ENCODE measurements at places on chromosomes 2 and 18. TPM values are rescaled to one million over a fixed set of nuclear protein-coding genes. Genes with fewer than 3 reads are reported as not detected.

DNA sequence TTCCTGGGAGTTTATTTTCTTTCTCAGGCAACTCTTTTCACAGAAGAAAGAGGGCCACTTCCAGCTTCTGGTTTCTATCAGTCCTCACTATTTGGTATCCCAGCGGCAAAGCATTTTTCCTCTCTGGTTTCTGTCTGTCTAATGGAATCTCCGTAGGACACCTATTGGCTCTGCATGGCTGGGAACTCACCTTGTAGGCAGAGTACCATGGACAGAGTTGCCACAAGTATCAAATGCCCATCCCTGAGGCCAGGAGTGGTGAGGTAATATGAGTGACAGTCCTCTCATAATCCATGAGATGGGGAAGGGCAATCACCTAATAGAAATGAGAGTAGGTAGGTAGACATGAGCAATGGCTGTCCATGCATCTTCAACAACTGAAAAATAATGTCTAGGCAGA is 369.5 kb upstream of the PIK3C3 start:
- H3K27me3 ChIP-seq, result no peaks in the 10 kb centered on the region
- no peaks in the 10 kb centered on the region for H3K4me1 ChIP-seq
- H3K27ac ChIP-seq, result no peak overlapping the region
- no peak overlapping the region for H3K4me3 ChIP-seq
- no peak for DNase-seq

DNA sequence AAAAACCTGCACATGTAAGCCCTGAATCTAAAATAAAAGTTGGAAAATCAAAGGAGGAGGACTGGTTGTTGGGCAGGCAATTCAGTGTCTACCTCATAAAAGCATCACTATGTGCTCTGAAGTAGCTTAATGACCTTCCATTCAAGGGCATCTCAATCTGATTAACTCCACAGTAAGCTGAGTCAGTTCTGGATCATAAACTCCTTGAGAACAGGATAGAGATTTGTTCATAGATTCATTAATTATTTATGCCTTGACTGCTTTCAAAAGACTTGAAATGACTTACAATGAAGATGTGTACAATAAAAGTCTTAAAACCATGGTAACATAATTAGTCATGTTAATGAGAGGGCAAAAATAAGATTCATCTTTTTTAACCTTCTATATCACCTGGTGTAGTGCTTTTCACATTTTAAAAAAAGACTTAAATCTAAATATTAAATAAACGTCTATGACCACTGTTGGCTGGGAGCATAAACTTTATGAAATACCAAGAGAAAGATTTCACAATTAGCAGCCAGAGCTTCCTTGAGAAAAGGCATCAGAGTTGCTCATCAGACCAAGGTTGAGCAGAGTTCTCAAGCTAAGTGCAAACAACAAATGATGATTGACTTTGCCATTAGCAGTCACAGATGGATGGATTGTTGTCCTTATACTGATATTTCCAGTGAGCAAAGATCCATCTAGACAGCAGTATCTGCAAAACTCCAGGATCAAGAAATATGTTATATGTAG is 237.3 kb upstream of the THUMPD2 start:
- H3K27ac ChIP-seq, result no peak overlapping the region
- H3K27me3 ChIP-seq, result no peaks in the 10 kb centered on the region

GRCh38 chr2:28680657-28681056 is 71.0 kb upstream of the PPP1CB start:
- H3K4me1 ChIP-seq, result peaks cover 23% of the 10 kb centered on the region
- no peak overlapping the region for H3K27ac ChIP-seq
- no peak for DNase-seq
- no peaks in the 10 kb centered on the region for H3K36me3 ChIP-seq

- no peak for DNase-seq
- H3K4me1 ChIP-seq, result no peaks in the 10 kb centered on the region
- no peak overlapping the region for H3K27ac ChIP-seq
- no peaks in the 10 kb centered on the region for H3K27me3 ChIP-seq
- H3K4me3 ChIP-seq, result no peak overlapping the region
Measured at GRCh38 chr2:150477347-150477746, 10.1 kb downstream of the RND3 start.

DNA sequence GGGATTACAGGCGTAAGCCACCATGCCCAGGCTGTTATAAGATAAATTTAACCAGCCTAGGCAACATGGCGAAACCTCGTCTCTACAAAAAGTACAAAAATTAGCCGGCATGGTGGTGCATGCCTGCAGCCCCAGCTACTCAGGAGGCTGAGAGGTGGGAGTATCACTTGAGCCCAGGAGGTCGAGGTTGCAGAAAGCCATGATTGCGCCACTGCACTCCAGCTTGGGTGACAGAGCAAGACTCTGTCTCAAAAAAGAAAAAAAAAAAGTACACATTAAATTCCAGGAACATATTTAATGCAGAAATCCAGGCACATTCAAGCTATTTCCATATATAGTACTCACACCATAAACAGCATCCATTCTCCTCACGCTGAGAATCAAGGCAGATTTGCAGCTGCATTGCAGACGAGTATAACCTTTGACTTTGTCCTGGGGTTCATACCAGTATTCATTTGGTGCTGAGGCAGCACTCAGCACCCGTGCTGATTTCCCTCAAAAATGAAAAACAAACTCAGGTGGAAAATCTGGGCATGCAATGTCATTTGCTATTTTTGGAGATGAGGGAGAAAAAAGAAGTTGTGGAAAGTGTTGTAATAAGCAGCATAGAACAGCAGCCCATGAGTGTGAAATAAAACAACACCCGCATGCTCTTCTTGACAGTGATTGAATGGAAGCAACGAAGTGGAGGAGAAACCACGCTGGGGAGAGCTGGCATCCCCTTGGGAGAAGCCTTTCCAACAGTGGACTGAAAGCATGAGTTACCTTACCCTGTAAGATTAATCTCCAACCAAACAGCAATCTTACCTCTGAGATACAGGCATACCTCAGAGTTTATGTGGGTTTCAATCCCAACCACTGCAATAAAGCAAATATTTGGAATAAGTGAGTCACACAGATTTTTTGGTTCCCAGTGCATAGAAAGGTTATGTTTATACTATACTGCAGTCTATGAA is 46.8 kb upstream of the ANXA4 start:
- peaks cover 84% of the 10 kb centered on the region for H3K4me1 ChIP-seq
- no peak overlapping the region for H3K27ac ChIP-seq
- no peaks in the 10 kb centered on the region for H3K27me3 ChIP-seq
- no peaks in the 10 kb centered on the region for H3K36me3 ChIP-seq
- DNase-seq, result no peak
- no peak overlapping the region for H3K4me3 ChIP-seq

- DNase-seq, result no peak
- no peak overlapping the region for H3K27ac ChIP-seq
- no peak overlapping the region for H3K4me3 ChIP-seq
Measured at GRCh38 chr18:8786483-8787370, 81.4 kb downstream of the MTCL1 start.

DNA sequence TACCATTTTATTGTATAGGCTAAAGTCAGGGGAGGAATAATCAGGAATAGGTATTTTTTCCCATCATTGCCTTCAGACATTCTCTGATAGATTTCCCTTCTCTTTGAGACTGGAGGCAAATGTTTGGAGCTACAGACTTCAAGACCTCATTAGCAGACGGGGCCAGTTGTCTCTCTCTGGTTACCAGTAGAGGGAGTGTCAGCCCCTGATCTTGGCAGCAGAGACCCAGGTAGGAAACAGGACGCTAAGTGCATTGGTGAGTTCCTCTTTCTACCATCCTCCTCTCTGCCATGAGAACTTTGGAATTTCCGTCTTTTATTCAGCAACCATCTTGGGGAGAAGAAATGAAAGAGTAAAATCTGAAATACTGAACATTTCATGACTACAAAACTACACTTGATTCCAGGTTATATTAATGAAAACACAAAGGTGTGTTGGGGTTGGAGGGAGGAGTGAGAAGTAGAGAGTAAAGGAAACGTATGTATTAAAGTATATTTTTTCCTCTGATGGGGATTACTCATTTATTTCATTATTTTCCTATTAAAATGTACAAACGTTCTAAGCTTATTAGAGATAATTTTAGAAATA is 186.2 kb upstream of the GCFC2 start:
- no peaks in the 10 kb centered on the region for H3K27me3 ChIP-seq
- H3K4me3 ChIP-seq, result no peak overlapping the region
- H3K4me1 ChIP-seq, result no peaks in the 10 kb centered on the region
- no peak overlapping the region for H3K27ac ChIP-seq

- DNase-seq, result no peak
- no peak overlapping the region for H3K4me3 ChIP-seq
- H3K27me3 ChIP-seq, result no peaks in the 10 kb centered on the region
- no peak overlapping the region for H3K27ac ChIP-seq
Measured at GRCh38 chr2:57891086-57891712, 155.4 kb upstream of the VRK2 start.

GRCh38 chr2:170679607-170680079 is 35.5 kb upstream of the SP5 start:
- H3K27me3 ChIP-seq, result no peaks in the 10 kb centered on the region
- no peak overlapping the region for H3K4me3 ChIP-seq
- H3K4me1 ChIP-seq, result no peaks in the 10 kb centered on the region
- DNase-seq, result no peak
- no peaks in the 10 kb centered on the region for H3K36me3 ChIP-seq

Gene RIT2
- not detected for total RNA-seq

Gene NEB
- 0.29 TPM for total RNA-seq

Gene TMEM169
- total RNA-seq, result 0.63 TPM

Gene PDCD1
- 34.3 TPM for total RNA-seq

Measured in CD8-positive, alpha-beta memory T cell (primary cell).